LHCN-M2 (cell line): ENCODE measurements at places on chromosomes 7 and 10. TPM values are rescaled to one million over a fixed set of nuclear protein-coding genes. Genes with fewer than 3 reads are reported as not detected.

AMZ1 gene
- total RNA-seq: not detected in 2 replicates

GOLGA7B gene
- total RNA-seq: 0.06 TPM in 1 of 2 replicates, not detected in the other

COL26A1 gene
- total RNA-seq: not detected in 2 replicates

CPN1 gene
- not detected in 2 replicates for total RNA-seq

SLF2 gene
- total RNA-seq: 66.2 and 120 TPM in 2 replicates

DENND2A gene
- not detected in 2 replicates for total RNA-seq

PDZD7 gene
- 1.2 and 1.4 TPM in 2 replicates for total RNA-seq

RBP4 gene
- total RNA-seq: 0.17 and 0.32 TPM in 2 replicates

MSRB2 gene
- total RNA-seq: 18.9 and 23.7 TPM in 2 replicates

MICALL2 gene
- total RNA-seq: 25.5 and 27.4 TPM in 2 replicates

GPR26 gene
- total RNA-seq: not detected in 2 replicates

SFRP5 gene
- 0.17 TPM in 1 of 2 replicates, not detected in the other for total RNA-seq

GPRIN2 gene
- total RNA-seq: not detected in 2 replicates

PDE1C gene
- total RNA-seq: 0.06 TPM in 1 of 2 replicates, not detected in the other

BTBD16 gene
- not detected in 2 replicates for total RNA-seq

NPTX2 gene
- total RNA-seq: 3,060 and 3,846 TPM in 2 replicates

SNCG gene
- total RNA-seq: 4.4 and 5.0 TPM in 2 replicates

MYO3A gene
- not detected in 2 replicates for total RNA-seq

URGCP gene
- 30.8 and 32.0 TPM in 2 replicates for total RNA-seq

C10orf67 gene
- total RNA-seq: 0.11 and 0.19 TPM in 2 replicates

EGR2 gene
- 0.13 and 0.46 TPM in 2 replicates for total RNA-seq

ZNF365 gene
- total RNA-seq: 5.3 and 6.2 TPM in 2 replicates

NUTM2E gene
- 0.06 TPM in 1 of 2 replicates, not detected in the other for total RNA-seq

HECW1 gene
- total RNA-seq: not detected in 2 replicates

SNX10 gene
- not detected in 2 replicates for total RNA-seq

DNAJC12 gene
- total RNA-seq: 6.9 and 9.4 TPM in 2 replicates

HELLS gene
- total RNA-seq: 70.1 and 92.9 TPM in 2 replicates

TLX1 gene
- not detected in 2 replicates for total RNA-seq

CUZD1 gene
- 2.5 and 4.8 TPM in 2 replicates for total RNA-seq

PLEKHS1 gene
- not detected in 2 replicates for total RNA-seq

EPO gene
- total RNA-seq: 0.11 TPM in 1 of 2 replicates, not detected in the other

IL2RA gene
- total RNA-seq: not detected in 2 replicates

CLDN3 gene
- total RNA-seq: not detected in 2 replicates

LIPM gene
- total RNA-seq: not detected in 2 replicates

ARF5 gene
- 300 and 309 TPM in 2 replicates for total RNA-seq

PANK1 gene
- total RNA-seq: 6.3 and 10.4 TPM in 2 replicates

TMEM26 gene
- total RNA-seq: 0.71 and 1.8 TPM in 2 replicates

CALCR gene
- total RNA-seq: not detected in 2 replicates

MDFIC gene
- total RNA-seq: 67.0 and 72.6 TPM in 2 replicates

EIF4H gene
- total RNA-seq: 433 and 448 TPM in 2 replicates

PTPN20 gene
- total RNA-seq: not detected in 2 replicates

MYO1G gene
- not detected in 2 replicates for total RNA-seq

TEX47 gene
- total RNA-seq: not detected in 2 replicates

GPAM gene
- total RNA-seq: 10.6 and 11.5 TPM in 2 replicates

ABI1 gene
- 29.0 and 42.8 TPM in 2 replicates for total RNA-seq

CTAGE8 gene
- 0.06 and 0.17 TPM in 2 replicates for total RNA-seq

MPP7 gene
- total RNA-seq: 2.3 and 3.2 TPM in 2 replicates

NXPH1 gene
- total RNA-seq: 1.0 and 2.8 TPM in 2 replicates

LIPN gene
- not detected in 2 replicates for total RNA-seq

CPA2 gene
- not detected in 2 replicates for total RNA-seq

LRRD1 gene
- total RNA-seq: 0.06 TPM in 1 of 2 replicates, not detected in the other

CRPPA gene
- 3.7 and 4.5 TPM in 2 replicates for total RNA-seq

GIMAP6 gene
- not detected in 2 replicates for total RNA-seq

GRM8 gene
- 0.11 TPM in 1 of 2 replicates, not detected in the other for total RNA-seq

EPHA1 gene
- total RNA-seq: not detected in 2 replicates

FKBP6 gene
- not detected in 2 replicates for total RNA-seq

CFAP70 gene
- 0.45 and 0.46 TPM in 2 replicates for total RNA-seq
